Choroid plexus epithelial cell (primary cell): ENCODE measurements at places on chromosomes 13 and 19.
A peak's percentile ranks its signal among the peaks of the same experiment; 100 is the strongest.

- DNase-seq: no peak
These were observed 459.2 kb downstream of the TSHZ3 start for GRCh38 chr19:30890033-30890432.

DNA sequence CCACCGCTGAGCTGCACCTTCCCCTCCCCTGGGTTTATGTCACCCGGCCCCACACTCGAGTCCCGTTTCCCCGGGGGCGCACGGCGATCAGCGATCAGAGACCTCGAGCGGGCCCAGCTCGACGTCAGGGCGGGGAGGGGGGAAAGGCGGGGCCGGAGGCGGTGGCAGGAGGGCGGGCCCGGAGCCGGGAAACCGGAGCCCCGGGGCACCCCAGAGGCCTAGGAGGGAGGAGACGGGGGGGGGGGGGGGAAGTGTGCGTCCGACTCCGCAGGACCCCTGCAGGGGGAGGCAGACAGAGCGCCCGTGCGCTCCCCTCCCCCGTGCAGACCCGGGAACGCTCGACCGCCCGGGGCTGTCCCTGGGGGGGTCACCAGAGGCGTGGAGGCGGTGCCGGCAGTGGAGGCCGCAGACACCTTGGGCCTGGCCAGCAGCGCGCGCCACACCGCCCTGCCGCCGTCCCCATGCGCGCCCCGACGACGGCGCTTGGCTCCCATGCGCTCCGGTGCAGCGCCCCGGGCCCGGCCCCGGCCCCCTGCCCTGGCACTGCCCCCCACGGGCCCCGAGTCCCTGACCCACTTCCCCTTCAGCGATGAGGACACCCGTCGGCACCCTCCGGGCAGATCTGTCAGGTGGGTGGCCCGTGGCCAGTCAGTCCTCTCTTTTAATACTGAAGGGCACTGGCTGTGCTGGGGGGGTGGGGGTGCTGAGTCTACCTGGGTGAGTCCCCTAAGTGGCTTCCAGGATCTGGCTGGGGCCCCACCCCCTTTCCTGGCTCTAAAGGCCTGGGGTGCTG is 11.8 kb downstream of the PDE4A start:
- no peak for DNase-seq

GRCh38 chr13:99832347-99832746 is 139.2 kb downstream of the ZIC5 start:
- no peak for DNase-seq

- DNase-seq: peak; percentile 86
These were observed 40.7 kb upstream of the DOCK9 start for GRCh38 chr13:99018418-99019180.

DNA sequence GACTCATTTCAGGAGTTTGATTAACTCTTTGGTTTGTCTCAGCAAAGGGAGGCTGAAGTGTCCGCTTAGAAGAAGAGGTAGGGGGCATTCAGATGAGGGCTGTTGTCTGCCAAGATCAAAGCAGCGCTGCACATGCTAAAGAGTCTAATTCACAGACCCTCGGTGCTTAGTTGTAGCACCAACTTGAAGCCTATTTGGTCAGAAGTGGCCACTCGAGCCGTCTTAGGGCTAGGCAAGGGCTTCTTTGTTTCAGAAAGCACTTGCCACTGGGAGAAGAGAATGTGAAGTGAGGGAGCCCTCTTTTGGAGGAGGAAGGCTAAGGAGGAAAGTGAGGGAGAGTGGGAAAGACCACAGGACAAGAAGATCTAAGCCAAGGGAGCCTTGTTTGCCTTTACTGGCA is 313.4 kb upstream of the TMTC4 start:
- peak; percentile 75 for DNase-seq

DNA sequence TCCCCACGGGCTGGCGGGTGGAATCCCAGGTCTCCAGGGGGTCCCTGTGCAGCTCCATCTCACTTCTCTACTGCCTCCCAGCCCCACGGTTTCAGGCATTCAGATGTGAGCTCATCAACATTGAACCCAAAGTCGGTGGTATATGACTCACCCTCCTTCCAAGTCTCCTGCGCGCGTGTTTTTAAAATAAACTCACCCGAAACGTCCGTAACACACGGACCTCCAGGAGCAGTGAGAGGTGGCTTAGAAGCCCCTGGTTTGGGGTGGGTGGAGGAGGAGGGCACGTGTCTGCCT is 14.0 kb upstream of the CRTC1 start:
- DNase-seq: peak; percentile 61

GRCh38 chr19:35022460-35022859 is 7.8 kb upstream of the SCN1B start:
- DNase-seq: no peak

- peak; percentile 1 for DNase-seq
These were observed 76.8 kb downstream of the TUBGCP3 start for GRCh38 chr13:112510987-112511685.

DNA sequence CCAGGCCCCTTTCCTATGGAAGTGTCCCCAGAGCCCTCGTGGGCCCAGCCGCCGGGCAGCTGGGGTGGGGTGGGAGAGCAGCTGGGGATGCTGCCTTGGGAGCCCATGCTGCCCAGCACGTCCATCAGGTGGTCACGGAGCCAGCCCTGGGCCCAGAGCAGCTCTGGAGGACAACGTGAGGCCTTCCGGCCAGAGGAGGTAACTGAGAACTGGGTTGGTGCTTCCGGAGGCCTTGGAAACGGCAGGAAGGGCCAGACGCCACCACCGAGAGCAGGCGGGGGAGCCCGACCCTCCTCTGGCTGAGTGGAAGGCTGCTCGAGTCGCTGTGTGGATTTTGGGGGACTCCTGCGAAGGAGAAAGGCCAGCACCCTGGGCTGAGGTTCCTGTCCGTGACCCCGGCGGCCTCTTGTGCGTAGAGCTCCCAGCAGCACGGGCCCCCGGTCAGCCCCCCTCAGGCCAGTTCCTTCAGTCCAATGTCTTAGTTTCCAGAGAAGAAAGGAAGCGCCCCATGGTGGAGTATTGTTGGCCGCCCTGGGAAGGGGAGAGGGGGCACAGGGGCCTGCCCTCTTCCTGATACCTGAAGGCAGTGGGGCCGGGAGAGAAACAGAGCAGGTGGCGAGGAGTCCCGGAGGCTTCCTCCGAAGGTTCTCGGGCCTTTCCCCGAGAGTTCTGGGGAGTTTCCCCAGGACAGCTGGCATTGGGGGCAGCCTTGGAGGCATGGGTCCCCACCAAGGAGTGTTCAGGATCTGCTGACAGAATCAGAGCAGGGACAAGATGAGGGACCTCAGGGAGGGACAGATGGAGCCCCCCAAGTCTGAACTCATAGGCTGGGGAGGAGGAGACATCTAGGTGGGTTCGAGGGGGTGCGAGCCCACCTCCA is 68.8 kb downstream of the MLLT1 start:
- no peak for DNase-seq
